ENCODE measurements at places on chromosomes 12 and 14. TPM values are rescaled to one million over a fixed set of nuclear protein-coding genes. Genes with fewer than 3 reads are reported as not detected.

Gene KRT73
- not detected for total RNA-seq

Gene SIX6
- total RNA-seq: not detected

Gene C12orf60
- total RNA-seq: 0.63 TPM

Gene HCAR1
- 0.13 TPM for total RNA-seq

Gene SERPINA9
- not detected for total RNA-seq

Gene PLBD1
- 1.0 TPM for total RNA-seq

Gene EPYC
- total RNA-seq: not detected

Gene ASPG
- total RNA-seq: not detected

Gene OR5AU1
- total RNA-seq: not detected

Gene INHBC
- total RNA-seq: not detected

Gene C12orf54
- not detected for total RNA-seq

Gene ETFBKMT
- 2.7 TPM for total RNA-seq

Gene TEX52
- not detected for total RNA-seq

Gene TAS2R9
- total RNA-seq: not detected

Gene ACSS3
- 0.26 TPM for total RNA-seq

Gene AMIGO2
- 1.3 TPM for total RNA-seq

Gene OTOGL
- total RNA-seq: 0.26 TPM

Gene POTEG
- not detected for total RNA-seq

Gene KRT6A
- not detected for total RNA-seq

Gene MYF5
- total RNA-seq: not detected

Gene CLEC4D
- total RNA-seq: not detected

Gene KRT72
- not detected for total RNA-seq

Gene PKP2
- 1.3 TPM for total RNA-seq

Gene CCDC198
- not detected for total RNA-seq

Gene CCDC38
- total RNA-seq: not detected

Gene JPH4
- total RNA-seq: 0.13 TPM

Gene B4GALNT1
- 0.13 TPM for total RNA-seq

Gene CLEC4C
- total RNA-seq: not detected

Gene NDRG2
- 2.1 TPM for total RNA-seq

Gene OR6C2
- total RNA-seq: not detected

Gene CCDC175
- total RNA-seq: not detected

Gene IQSEC3
- 0.13 TPM for total RNA-seq

Gene GPR84
- total RNA-seq: not detected

Gene METTL1
- total RNA-seq: 4.0 TPM

Gene PCNX1
- total RNA-seq: 38.2 TPM

Gene SERPINA5
- total RNA-seq: 0.26 TPM

Gene RNU6-7
- total RNA-seq: not detected

Gene OLR1
- not detected for total RNA-seq

Gene TSPAN9
- 96.8 TPM for total RNA-seq

Gene TMEM229B
- 1.1 TPM for total RNA-seq

Gene KRT6C
- total RNA-seq: not detected

Gene MYO1H
- not detected for total RNA-seq

Gene IL23A
- total RNA-seq: not detected

Gene PPP4R4
- total RNA-seq: not detected

Gene SLC16A7
- 3.3 TPM for total RNA-seq

Gene CDKL1
- 42.2 TPM for total RNA-seq

Gene RAB15
- total RNA-seq: 6.2 TPM

Measured in dermis microvascular lymphatic vessel endothelial cell (primary cell).